ENCODE measurements at places on chromosomes 16 and 17.
A peak's percentile ranks its signal among the peaks of the same experiment; 100 is the strongest.

DNA sequence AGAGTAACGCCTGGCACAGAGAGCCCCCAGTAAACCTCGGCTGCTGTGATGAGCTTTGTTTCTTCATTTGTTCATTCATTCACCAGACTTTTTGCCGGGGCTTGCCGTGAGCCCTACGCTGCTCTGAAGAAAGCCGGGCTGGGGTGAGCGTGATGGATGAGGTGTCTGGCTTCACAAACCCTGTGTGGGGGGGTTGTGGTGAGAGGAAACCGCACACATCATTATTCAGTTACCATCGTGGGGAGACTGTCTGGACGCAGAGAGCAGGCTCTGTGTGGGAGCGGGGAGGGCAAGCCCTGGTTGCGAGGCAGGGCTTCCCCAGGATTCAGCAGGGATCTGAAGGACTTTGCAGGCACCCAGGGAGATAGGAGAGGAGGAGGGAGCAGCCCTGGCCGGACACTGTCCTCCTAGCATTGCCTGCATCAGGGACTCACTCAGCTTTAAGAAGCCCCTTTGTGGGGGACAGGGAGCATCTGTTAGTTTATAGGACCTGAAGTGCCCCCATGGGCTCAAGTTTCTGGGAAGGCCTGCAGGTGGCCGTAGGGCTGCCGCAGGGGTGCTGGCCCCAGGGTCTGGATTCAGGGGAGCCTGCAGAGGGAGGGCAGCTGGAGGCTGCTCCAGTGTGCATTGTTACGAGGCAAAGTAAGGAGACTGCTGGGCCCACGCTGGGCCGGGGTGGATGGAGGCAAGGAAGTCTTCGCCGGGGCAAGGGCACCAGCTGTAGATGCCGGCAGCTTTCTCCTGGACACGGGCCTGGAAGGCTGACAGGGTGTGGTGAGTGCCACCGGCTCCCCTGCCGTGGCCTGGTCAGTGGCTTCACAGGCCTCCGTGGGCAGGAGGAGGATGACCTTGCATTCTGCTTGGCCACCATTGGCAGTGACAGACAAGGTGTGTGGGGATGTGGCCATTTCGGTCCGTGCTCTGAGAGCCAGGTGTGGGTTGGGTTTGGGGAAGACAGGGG is 334.5 kb downstream of the SEC14L1 start:
- peak; percentile 69 for DNase-seq

- DNase-seq: no peak
These were observed 1.6 kb downstream of the HP start for GRCh38 chr16:72055911-72056310.

DNA sequence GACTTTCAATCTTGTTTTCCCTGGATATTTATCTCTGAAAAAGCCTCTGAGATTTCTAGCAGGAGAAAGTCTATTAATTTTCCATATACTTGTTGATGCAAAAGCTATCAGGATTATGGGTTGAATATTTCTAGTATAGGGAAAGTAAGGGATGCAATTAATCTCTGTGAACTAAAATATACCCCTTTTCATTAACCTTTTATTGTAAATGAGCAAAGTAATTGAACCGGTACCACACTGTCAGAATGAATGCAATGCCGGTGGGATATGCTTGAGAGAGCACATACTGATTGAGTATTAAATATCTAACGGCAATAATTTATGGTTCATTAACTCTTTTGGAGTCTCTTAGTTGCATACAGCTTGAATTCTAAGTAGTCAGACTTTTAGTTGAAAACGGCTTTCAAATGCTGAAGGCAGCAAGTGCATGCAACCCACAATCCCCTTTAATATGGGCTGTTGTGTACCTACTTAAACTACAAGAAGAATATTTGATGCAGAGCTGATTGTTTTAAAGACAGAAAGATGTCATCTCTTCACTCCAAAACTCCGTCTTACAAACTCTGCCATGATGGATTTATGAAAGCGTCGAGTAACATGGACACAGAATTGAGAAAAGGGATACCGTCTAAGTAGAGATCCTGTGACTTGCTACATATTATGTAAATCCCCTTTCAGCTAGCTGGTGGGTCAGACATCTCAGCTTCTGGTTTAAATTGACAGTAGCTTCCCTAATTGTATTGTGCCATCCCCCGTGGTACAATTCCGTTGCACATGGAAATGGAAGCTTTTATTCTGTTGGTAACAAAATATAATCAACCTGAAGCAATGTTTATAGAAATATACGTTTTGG is 141.3 kb upstream of the CDH8 start:
- no peak for DNase-seq

GRCh38 chr17:78718575-78719208 is 63.4 kb downstream of the CYTH1 start:
- DNase-seq: no peak

GRCh38 chr17:82729479-82730260 is 5.7 kb upstream of the FN3K start:
- no peak for DNase-seq

- DNase-seq: no peak
These were observed 105.7 kb downstream of the CDH13 start for GRCh38 chr16:82732461-82732860.

GRCh38 chr16:25081702-25082101 is 29.8 kb upstream of the LCMT1 start:
- no peak for DNase-seq

GRCh38 chr17:82330322-82331239 is 3.0 kb downstream of the SECTM1 start:
- peak; percentile 81 for DNase-seq

DNA sequence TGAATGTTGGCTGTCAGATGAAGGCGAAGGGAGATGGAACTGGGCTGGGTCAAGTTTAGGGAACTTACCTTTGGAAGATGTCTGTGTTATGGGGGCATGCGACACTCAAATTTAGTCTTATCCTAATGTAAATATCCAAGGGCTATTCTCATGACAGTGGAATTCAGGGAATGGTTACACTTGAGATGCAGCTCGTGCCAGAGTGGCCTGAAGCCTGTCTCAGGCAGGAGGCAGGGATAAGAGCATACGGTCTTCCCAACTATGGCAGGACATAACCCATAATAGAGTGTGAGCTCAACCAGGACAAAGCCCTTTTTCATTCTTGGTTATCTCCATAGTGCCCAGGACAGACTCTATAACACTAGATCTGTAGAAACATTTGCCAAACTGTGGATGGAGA is 393.3 kb upstream of the CDH11 start:
- no peak for DNase-seq

DNA sequence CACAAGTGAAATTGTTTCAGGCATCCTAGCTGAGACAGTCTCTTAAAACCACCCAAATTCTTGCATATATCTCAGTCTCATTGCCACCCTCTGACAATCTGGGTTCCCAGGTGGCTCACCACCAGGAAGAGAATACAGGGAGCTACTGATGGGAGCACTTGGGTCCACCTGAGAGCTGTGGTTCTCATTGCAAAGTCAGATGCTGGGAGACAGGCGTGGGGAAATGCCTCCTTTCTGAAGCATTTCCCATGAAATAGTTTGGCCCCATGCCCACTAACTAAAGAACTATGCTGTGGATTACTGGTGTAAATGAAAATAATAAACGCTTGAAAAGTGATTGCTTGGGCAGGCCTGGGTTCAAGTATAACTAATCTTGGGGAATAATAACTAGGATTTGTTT is 70.3 kb downstream of the CMC2 start:
- no peak for DNase-seq

DNA sequence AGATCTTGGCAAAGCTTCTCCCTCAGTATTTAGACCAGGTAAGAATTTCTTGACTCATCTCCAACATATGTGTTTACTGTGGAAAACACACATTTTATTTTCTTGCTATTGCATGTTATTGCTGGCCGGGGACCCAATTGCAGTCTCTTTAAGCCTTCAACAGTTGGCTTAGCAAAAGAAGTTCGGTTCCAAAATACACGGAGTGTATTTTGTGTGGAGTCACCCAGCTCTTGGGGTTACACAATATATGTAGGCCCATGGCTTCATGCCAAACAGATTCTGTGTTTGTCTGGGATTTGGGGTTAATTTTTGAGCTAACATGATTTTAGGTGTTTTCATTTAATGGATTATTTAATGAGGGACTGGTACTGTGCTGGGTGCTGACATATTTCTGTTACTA is 4.0 kb downstream of the ALDH3A2 start:
- no peak for DNase-seq

DNA sequence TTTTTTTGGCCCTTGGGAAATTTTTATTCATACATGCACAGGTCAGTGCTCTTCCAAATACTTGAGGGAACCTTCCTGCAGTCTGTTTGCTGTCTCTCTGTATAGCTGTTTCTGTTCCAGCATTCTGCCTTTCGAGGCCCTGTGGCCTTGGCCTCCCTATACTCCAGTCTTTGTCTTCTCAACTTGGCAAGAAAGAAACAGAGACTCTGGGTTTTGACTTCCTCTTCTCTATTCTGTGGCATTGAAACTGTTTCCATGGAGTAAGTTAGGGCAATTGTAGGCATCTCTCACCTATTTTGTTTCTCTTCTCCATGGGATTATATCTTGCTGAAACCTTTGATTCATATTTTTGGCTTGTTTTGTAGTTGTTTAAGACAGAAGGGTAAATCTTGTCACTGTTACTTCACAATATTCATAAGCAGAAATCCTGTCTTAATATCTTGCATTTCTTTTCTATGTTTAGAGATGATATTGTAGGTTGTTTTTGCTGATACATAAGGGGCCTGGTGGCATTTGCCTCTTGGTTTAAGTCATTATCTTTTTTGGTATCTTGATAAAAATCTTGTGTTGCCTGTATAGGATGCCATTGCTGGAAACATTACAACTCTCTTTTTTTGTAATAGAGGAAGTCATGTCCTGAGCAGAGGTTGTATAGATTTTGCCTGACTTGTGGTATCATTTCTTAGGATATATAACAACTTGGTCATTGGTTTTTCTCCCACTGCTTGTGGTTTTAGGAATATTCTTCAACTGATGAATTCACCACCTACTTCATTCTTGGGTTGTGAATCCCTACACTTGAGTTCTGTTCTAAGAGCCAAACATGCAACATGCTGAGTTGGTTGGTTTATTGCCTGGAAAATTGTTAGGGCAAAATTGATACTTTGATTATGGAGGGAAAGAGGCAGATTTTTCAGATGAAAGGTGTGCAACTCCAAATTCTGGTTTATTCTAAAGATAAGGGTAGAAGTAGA is 168.6 kb downstream of the FTO start:
- no peak for DNase-seq

DNA sequence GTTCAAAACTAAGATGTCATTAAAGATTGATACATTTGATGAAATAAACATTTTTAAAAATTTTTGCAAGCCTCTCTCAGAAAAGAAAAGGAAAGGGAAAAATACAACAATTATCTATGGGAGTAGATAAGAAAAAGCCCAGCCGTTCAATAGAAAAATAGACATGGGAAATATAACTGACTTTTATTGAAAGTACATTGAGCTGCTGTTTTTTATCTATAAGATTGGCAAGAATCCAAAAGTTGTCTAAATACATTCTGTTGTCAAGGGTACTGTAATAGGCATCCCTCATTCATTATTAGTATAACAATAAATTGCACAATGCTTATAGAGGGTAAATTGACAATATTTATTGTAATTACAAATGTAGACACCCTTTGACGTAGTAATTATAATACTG is 38.4 kb upstream of the IRX6 start:
- no peak for DNase-seq

DNA sequence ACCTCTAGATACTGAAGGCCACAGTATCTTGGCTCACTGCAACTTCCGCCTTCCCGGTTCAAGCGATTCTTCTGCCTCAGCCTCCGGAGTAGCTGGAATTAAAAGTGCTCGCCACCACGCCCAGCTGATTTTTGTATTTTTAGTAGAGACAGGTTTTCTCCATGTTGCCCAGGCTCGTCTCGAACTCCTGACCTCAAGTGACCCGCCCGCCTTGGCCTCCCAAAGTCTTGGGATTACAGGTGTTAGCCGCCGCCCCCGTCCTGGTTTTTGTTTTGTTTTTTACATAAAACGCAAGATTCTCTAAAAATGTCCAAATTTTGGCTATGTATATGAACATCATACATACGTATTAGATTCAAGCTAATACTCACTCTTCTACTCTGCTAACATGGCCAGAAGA is 2.0 kb upstream of the GGNBP2 start:
- DNase-seq: no peak

GRCh38 chr16:14050291-14051027 is 20.7 kb upstream of the MRTFB start:
- no peak for DNase-seq

DNA sequence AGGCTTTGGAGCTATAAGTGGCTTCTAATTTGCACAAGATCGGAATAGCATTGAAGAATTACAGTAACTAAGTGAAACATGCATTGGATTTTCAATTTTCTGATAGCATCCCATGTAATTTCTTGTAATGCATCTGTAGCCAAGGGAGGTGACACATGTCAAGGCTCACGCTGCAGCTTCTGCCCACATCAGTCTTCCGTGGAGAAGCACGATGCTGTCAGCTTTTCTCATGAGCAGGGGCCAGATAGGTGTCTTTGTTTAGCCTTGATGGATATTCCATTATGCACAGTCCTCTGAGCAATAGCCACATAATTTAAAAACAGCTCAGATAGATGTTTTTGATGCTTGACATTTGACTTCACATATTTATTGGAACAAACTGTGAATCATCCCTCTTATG is 1046.9 kb upstream of the EEF2KMT start:
- DNase-seq: no peak

GRCh38 chr17:20263595-20263994 is 203.7 kb downstream of the LGALS9B start:
- no peak for DNase-seq

GRCh38 chr17:39848600-39848999 is 15.5 kb downstream of the IKZF3 start:
- no peak for DNase-seq

DNA sequence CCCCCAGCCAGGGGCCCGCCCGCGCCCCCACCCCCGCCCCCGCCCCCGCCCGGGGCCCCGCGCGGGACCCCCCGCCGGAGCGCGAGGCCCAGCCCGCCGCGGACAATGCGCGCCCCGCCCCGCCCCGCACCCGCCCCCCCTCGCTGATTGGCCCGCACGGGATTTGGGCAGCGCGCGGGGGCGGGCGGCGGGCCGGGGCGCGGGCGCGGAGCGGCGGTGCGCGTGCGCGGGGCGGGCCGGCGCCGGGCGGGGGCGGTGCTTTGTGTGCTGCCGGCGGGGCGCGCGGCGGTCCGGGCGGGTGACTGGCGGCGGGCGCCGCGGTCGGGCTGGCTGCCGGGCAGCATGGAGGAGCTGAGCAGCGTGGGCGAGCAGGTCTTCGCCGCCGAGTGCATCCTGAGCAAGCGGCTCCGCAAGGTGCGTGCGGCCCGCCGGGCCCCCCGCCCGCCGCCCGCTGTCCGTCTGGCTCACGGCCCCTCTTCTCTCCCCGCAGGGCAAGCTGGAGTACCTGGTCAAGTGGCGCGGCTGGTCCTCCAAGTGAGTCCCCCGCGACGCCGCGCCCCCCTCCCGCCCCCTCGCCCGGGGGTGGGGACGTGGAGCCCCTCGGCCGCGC is at the start of gene CBX2:
Gene CBX2 (plus strand): TSS at position 255 of the 610 bp plus-strand sequence. CDS start 88 bp downstream, at position 343.
- DNase-seq: peak; percentile 88

DNA sequence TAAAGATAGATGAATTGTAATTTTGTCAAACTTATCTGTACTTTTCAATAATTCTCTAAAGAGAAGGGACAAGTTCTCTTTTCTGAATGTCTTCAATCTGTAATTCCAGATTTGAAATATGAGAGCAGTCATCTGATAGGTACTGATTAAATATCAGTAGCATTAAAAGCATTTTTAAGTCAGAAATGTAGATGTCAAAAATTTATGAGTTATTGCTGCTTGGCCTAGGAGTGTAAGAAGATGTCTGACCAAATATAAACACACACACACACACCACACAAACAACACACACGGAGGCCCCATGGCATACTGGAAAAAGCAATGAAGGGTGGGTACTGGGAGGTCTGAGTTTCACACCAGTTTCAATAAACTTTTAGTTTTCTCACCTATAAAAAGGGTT is 2.4 kb upstream of the TOB1 start:
- no peak for DNase-seq

GRCh38 chr17:44350733-44351226 is 5.7 kb downstream of the GRN start:
- DNase-seq: no peak

GRCh38 chr16:89375021-89375420 is 115.3 kb downstream of the ANKRD11 start:
- DNase-seq: no peak
